ENCODE measurements at places on chromosomes 1 and 21.

DNA sequence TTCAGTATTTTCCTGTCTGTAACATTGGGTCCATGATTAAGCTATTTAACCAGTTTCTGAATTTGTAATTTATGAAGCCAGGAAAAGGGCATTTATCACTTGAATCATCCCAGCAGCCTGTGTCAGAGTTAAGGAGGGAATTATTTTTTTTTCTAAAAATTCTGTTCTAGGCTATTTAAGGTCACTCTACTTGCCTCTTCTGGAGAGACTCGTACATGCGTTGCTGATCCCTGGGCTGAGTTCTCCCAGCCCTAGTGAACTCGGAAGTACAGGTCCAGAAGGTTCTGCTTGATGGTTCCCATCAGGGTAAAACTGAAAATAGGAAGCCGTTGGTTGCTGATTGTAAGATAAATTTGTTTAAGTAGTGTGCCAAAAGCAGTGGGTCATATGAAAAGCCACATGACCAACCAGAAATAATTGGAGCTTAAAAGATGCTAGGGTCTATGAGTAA lies 90.7 kb downstream of the GPR88 start:
- no peak for DNase-seq

- DNase-seq, result no peak
These were observed 35.6 kb upstream of the RNPC3 start for GRCh38 chr1:103489935-103490334.

DNA sequence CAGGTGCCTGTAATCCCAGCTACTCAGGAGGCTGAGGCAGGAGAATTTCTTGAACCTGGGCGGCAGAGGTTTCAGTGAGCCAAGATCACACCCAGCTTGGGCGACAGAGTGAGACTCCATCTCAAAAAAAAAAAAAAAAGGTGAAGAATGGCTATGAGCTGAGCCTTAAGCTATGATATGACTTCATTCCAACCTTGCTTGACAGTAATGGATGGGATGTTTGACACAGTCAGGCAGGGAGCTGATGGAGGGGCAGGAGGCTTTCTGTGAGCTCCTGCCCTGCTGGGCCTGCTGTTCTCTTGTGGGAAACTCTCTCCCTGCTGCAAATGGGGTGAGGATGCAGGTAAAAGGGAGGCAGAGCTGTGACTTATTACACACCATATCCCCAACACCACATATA lies 27.6 kb downstream of the NCF2 start:
- no peak for DNase-seq

DNA sequence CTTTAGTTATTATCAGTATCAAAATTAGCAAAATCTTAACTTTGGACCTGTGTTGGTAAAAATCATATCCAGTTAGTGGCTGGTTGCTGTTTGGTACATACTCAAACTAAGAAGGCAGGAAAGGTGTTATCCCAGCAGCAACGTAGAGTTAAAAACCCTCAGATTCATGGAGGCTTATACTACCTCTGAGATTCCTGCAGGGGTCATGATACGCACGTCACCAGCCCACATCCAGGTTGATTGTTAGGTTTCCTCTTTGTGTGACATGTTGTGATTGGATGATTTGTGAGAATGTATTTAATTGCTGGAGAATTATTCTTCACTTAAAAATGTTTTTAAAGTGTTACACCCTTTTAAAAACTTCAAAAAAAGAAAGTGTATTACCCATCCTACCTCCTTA lies 423.3 kb upstream of the ADGRL2 start:
- no peak for DNase-seq

DNA sequence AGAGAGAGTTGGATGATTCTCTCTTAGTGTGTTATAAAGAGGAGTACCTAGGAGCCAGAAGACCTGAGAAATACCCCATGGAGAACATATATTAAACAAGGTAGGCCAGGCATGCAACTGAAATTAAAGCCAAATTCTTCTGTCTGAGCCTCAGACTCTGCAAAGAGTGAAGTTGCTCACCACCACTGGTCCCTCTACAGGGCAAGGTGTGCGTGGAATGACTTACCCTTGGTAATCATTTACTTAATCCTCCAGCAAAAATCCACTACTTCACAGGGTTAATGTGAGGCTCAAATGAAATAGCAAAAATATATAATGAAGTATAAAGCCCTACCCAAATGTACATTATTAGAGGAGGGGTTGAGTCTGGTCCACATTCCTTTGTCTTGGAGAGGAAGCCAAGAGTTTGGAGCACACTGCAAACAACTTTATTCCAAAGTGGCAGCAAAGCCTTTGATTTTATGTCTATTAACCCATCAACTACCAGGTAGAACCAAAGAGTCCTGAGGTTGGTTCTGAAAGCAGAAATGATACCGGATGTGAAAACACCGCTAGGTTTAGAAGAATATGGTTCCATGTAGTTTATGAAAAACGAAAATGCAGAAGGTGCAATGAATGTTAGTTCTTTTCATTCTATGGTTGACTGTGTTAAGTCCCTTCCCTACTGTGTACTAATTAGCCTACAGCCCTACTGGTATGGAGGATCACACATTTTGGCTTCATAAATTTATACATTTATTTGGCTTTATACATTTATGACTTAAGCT lies 8.5 kb downstream of the SSR2 start:
- DNase-seq, result no peak

GRCh38 chr1:33791251-33791650 lies 72.6 kb upstream of the HMGB4 start:
- no peak for DNase-seq

DNA sequence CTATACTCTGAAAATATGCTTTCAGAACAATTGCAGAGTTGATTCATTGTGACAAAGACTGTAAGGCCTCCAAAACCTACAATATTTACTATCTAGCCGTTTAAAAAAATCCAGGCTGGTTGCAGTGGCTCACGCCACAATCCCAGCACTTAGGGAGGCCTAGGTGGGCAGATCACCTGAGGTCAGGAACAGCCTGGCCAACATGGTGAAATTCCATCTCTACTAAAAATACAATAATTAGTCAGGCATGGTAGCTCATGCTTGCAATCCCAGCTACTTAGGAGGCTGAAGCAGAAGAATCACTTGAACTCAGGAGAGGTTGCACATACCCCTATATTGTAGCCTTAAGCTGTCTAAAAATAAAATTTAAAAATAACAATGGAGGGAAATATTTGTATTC lies 5.3 kb upstream of the TFF2 start:
- DNase-seq, result no peak

DNA sequence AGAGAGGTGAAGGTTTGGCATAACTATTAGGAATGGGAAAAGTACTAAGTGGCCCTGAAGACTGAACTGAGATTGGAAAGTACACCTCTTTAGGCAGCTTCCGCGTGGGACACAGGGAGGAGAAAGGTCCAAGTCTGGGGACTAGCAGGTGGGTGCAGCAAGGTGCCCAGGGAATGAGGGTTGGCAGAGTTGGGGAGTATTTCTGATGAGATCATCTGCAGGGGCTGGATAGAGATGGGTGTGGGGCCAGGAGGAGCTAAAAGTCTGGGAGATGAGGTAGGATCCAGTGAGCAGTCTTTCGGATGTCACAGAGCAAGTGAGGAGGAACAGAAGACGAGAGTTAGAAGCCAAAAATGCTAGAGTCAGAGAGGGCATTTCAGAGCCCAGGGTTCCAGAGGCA lies 36.1 kb downstream of the CDCA8 start:
- DNase-seq, result no peak

DNA sequence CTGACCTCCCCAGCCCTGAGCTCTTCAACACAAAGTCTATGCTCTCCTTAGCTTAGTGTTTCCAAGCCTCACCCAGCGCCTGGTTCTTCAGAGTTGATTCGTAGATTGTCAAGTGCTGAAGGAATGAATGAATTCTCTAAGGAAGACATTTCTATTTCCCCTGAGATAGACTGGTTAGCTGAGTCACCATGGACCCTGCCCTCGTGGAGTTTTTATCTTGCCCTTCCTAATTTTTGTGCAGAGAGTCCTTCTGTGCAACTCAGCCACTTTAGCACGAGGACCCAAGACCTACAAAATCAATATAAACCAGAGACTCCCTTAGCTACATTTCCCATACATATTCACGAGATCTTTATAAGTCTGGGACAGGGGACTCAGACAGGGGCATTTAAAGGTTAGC lies 2.6 kb upstream of the CD244 start:
- no peak for DNase-seq

DNA sequence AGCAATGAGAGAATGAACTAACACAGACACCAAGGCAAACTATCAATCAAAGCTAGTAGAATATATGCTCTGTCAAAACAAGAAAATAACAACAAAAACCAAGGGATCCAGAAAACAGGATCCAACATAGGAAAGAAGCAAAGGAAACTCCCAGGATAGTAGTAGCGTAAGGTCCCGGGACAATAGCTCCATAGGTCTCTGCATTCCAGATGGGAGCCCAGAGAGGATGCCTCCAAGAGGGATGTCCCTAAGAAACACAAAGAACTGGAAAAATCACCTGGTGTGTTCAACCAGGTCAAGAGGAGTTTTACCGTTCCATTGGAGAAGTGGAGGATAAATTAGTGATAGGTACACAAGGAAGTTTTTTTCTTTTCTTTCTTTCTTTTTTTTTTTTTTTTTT lies 5.7 kb upstream of the FAM43B start:
- no peak for DNase-seq

DNA sequence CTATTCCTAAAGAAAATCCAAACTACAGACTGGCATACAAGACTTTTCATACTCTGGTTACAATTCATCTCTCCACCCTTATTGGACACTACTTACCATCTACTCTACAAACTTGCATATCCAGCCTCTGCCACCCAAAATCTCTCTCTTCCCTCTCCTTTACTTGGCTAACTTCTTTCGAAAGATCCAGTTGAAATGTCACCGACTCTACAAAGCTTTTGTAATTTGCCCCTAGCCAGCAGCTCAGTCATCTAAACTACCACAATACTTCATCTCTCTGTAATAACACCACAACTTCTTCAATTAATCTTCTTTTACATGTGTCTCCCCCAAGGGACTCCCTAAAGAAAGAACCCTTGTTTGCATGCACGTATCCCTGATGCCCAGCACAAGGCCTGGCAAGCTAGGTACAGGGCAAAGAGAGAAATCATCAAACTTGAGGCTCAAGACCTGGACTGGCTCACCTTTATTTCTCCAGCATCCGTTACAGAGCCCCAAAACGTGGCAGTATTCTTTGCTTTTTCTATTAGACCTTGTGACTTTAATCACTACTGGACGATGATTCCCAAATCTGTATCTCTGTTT lies 2.7 kb downstream of the ZBTB21 start:
- no peak for DNase-seq

GRCh38 chr1:230588323-230588746 lies 53.9 kb upstream of the COG2 start:
- no peak for DNase-seq

DNA sequence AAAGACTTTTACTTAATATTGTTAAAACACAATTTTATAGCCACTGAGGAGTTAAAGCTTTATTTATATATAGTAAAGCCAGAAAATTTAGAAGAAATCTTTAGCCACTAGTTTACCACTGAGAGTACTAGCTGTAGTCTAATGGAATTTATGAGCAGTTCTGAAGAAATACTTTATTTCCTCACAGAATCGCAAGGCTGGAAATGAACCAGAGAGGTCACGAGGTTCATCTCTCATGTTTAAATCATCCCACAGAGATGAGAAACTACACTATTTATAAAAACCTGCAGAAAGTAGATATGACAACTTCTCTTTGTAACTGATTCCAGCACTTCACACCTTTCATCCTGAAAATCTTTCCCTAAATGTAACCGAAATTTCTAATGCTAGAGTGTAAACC lies 26.0 kb downstream of the ADGRL4 start:
- no peak for DNase-seq

DNA sequence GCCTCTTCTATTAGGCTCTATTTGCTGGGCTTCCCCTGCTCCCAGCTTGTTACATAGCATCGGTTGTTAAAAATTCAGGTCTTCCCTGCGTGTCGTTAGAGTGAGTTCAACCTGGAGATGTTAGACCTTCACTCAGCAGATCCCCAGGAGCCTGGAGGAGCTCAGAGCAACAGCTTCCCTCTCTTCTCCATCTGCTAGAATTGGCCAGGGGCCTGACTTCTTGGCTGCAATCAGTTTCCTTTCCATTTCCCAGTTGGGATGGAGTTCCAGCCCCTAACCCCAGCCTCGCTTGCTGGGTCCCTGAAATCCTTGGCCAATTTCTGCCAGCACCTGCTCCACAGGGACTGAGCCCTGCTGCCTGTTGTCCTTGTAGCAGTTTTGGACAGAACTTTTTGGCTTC lies 55.9 kb downstream of the MT1HL1 start:
- DNase-seq, result no peak

DNA sequence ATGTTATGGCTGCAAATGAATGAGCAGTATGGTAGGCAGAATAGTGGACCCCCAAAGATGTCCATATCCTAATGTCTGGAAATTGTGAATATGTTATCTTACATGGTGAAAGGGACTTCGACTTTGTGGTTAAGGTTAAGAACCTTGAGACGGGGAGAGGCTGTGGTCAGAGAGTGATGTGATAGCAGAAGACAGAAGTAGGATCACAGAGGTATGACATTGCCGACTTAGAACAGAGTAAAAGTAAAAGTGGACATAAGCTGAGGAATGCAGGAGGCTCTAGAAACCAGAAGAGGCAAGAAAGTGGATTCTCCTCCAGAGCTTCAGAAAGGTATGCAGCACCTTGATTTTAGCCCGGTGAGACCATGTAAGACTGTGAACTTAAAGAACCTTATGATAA lies 74.6 kb downstream of the CTH start:
- DNase-seq, result no peak

DNA sequence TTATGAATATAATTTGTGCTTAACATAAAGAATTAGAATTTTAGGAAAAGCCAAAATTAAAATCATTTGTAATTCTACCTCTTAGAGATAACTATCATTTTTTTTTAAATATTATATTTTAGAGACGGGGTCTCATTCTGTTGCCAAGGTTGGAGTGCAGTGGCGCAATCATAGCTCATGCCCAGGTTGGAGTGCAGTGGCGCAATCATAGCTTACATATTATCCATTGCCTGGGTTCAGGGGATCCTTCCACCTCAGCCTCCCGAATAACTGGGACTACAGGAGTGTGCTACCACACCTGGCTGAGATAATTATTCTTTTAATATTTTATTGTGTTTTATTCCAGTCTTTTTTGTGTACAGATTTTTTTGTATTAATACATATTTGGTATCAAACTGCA lies 8.3 kb downstream of the RASAL2 start:
- DNase-seq, result no peak

GRCh38 chr1:8197493-8198282 lies 120.2 kb upstream of the SLC45A1 start:
- DNase-seq, result peak; percentile 69

DNA sequence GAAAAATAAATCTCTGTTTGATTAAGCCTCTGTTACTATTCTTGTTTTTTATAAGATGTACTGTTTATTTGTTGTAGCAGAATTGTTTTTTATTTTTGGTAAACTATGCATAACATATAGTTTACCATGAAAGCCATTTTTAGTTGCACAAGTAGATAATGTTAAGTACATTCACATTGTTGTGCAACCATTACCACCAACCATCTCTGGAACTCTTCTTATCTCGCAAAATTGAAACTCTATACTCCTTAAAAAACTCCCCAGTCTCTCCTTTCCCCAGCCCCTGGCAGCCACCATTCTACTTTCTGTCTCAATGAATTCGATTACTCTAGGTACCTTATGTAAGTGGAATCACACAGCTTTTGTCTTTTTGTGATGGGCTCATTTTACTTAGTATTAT lies 27.4 kb upstream of the UHMK1 start:
- DNase-seq, result no peak

DNA sequence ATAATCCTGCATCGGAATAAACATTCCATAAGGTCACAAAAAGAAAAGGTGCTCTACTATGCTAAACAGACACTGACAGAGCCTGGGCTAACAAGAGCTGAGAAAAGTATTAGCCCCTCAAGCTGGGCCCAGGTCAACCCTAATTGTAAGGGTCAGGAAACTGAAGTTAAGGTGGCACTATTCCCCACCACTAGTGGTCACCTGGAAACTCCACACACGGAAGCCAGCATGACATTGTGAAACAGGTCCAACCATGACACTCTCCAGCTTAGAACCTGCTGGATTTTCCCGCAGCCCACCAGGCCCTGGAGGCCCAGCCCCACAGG lies 1.2 kb downstream of the PTTG1IP start:
- no peak for DNase-seq
